Left colon (tissue), 2 donors: ENCODE measurements at places on chromosomes 6 and 20. TPM values are rescaled to one million over a fixed set of nuclear protein-coding genes. Genes with fewer than 3 reads are reported as not detected.

The TAP2 gene
- 109 TPM for total RNA-seq

DNA sequence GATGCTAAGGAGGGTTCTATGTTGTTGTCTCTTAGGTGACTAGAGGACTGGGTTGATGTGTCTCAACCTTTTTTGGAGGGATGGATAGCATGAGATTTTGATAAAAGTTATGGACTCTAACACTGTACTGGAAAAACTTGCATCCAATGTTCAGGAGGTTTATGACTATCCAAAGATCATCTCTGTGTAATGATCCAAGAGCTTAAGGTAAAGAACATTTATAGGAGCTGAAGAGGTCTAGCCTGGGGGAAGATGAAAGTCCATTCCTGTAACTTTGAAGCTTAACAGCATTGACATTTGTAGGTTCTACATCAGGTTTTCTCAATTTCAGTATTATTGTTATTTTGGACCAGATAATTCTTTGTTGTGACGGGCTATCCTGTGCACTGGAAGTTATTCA is 48.9 kb downstream of the ESF1 start:
- no peak for DNase-seq

DNA sequence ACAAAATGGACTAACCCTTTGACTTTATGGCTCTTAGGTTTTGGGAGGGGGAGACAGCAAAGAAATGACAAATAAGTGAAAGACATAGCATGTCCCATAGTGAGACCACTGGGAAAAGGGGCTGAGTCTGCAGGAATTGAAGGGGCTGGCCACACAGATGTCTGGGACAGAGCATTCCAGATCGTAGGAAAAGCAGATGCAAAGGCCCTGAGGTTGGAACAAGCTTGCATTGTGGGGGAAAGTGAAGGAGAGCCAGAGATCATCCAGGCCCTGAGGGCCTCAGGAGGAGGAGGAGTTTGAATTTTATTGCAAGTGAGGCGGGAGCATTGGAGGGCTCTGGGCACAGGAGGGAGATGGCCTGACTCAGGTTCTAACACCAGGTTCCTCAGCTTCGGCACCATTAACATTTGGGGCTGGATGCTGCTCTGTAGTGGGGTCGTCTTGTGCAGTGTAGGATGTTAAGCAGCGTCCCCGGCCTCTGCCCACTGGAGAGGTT is 97.5 kb downstream of the CEBPB start:
- DNase-seq = no peak

The DLL1 gene
- 26.6 TPM for total RNA-seq

The SESN1 gene
- 27.5 TPM for total RNA-seq

DNA sequence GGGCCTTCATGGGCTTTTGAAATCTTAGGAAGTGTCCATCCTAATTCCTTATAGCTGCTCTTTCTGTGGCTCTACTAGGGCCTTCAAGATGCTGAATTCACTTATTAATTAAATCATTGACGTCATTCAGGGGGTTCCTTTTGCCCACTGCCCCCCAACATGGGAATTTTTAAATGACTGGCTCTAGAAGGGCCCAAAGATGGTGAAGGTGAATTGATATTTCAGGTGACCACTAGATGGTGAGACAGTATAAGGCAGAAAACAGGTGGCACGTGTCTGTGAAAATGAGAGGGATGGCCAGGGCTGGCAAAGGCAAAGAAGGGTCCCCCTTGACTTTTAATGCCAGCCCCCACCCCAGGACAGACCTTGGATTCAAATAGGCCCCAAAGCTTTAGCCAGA is 11.8 kb downstream of the GNAS start:
- no peak for DNase-seq

The RALGAPB gene
- 44.4 TPM for total RNA-seq

The AKAP12 gene
- 25.2 TPM for total RNA-seq

- DNase-seq = no peak
Measured at GRCh38 chr6:165574220-165575157, 88.6 kb downstream of the PDE10A start.

DNA sequence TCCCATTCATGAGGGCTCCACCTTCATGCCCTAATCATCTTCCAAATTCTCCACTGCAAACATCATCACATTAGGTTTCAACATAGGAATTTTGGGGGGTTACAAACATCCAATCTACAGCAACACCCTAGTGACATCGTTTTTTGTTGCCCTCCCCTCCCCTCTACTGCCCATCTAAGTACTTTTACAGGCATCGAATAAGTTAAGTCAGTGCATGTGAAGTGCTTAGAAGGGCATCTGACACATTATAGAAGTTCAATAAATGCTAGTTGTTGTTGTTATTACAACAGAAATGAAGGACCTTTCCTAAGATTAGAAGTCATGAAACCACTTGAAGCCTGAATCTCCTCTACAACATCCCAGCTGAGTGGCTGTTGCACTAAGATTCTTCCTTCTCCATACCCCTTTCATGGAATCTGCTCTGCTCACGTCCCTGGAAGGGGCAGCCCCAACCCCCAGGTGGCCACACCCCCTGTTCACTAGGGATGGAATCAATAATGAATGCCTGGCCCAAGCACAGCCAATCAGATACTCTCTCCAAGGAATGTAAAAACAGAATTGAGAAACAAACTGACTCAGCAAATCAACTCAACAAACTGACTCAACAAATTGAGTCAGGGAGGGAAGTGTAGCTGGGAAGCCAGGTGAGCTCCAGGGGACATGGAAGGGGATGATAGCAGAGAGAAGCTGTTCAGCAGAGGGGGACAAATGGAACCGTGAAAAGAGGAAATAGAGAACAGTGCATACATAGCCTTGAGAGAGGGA is 3.9 kb upstream of the LRP11 start:
- no peak for DNase-seq

DNA sequence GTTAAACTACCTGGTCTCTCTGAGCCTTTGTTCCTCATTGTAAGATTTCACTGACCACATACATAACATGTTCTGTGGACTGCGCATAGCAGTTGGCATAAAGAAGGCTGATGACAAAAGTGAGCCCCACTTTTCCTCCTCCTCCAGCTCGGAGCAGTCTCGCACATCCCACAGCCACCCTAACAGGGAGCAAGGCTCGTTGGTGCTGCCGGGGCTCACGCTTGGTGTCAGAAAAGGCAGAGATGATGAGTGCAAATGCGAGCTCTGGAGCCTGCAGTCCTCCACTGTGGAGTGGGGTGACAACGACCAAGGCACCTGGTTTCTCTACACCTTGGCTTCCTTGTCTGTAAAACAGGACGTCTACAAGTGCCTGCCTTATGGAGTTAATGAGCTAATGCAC is 9.7 kb downstream of the TGM3 start:
- DNase-seq = no peak

The EDEM2 gene
- 29.7 TPM for total RNA-seq

The MEI4 gene
- not detected for total RNA-seq

The FAM83C gene
- total RNA-seq = not detected

GRCh38 chr20:40848096-40848495 is 159.1 kb upstream of the MAFB start:
- DNase-seq = no peak

The NKX2-2 gene
- total RNA-seq = 1.4 TPM

DNA sequence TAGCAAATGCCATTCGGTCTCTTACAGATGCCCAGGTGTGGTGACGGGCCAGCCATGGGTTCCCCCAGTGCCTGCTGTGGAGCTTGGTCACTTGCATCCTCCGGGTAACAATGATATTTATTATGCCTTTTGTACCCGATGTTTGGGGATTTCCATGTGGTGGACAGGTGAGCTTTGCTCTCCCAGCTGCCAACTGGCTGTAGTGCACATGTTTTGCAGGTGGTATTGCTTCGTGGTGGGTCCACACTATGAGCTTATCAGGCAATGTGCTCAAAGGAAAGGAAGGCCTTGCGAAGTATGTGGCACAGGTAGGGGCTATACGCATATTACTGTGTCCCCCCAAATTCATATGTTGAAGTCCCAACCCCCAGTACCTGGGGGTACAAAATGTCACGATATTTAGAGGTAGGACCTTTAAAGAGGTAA is 4.2 kb upstream of the CTCFL start:
- DNase-seq = no peak

The BTN1A1 gene
- total RNA-seq = not detected

The BPIFB1 gene
- total RNA-seq = not detected

DNA sequence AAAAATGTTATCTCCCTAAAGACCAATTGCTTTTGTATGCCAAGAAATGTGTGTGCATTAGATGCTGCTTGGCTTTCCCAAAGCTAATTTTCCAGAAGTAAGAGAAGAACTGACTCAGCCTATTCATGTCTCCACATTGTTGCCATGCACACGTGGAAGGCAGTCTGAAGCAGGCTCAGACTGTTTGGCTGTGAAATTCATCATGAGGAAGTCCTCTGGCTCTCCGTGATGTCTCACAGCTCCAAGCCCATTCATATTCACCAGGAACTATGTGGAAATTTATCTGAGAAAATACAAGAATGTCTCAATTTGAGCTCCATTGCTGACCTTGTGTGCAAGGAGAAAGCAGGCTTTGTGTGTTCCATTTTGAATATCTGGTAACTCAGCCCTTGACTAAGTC is 1022.2 kb upstream of the GJE1 start:
- no peak for DNase-seq

The SCRT2 gene
- total RNA-seq = not detected

The RIPOR3 gene
- 3.9 TPM for total RNA-seq

DNA sequence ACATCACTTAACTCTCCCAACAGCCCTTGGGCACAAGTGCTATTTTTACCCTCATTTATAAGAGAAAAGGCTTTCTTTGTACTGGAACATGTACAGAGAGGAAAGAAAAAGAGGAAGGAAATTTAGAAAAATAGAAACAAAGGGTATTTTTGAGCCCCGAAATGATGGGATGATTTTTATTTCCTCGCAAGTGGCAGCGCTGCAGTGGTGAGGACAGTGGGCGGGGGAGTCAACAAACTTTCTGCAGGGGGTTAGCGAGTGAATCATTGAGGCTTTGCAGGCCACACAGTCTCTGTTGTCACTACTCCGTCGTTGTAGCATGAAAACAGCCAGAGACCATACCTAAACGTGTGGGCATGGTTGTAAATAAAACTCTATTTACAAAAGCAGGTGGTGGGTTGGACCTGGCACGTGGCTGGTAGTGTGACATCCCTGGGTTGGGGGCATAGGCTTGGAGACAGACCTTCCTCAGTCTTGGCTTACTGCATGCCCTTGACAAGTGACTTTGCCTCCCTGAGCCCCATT is 25.5 kb upstream of the OCSTAMP start:
- no peak for DNase-seq

GRCh38 chr6:164859816-164860215 is 449.6 kb downstream of the C6orf118 start:
- DNase-seq = no peak

- DNase-seq = no peak
Measured at GRCh38 chr6:52423448-52423847, 3.3 kb downstream of the EFHC1 start.

- DNase-seq = no peak
Measured at GRCh38 chr6:15475261-15475660, 187.6 kb downstream of the DTNBP1 start.

The TMEM74B gene
- total RNA-seq = 3.4 TPM

The TNNC2 gene
- total RNA-seq = 5.1 TPM

The C2 gene
- total RNA-seq = 18.2 TPM

DNA sequence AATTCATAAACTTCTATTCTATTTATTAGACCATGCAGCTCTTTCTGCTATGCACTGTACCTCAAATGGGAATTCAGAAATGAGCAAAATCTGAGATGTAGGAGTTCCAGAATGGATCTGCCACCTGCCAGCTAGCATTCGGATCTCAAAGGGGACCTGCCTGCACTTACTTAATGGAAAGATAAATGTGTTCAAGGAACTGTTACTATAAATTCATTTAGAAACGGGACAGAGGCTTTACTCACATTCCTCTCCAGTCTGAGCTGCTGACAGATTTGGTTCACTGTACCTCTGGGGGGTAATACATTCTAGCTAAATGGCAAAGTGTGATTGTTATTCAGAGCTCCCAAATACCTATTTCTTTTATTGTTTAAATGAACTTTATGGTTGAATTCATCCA is 384.1 kb downstream of the GRIK2 start:
- no peak for DNase-seq

The PTCHD4 gene
- total RNA-seq = 0.25 TPM

The OXT gene
- not detected for total RNA-seq

- DNase-seq = no peak
Measured at GRCh38 chr6:51382847-51383246, 564.2 kb downstream of the TFAP2B start.

DNA sequence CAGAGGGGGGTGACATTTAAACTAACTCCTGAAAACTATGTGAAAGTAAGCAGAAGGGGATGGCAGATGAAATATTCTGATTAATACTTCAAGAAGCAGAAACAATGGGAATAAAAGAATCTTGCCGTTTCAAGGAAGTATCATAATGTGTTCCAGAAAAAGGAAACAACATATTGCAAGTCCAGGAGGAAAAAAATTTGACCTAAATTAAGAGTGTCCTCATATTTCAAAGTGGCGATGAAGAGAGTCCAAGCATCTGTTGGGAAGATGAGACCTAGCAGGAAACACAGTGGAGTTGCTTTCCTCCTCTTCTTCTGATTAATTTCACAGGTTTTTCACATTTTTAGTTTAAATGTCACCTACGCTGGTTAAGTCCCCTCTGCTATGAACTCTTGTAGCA is 45.6 kb upstream of the TNFAIP3 start:
- DNase-seq = no peak

- no peak for DNase-seq
Measured at GRCh38 chr6:4656106-4656505, 120.1 kb upstream of the CDYL start.

The SLC22A1 gene
- total RNA-seq = 3.1 TPM

DNA sequence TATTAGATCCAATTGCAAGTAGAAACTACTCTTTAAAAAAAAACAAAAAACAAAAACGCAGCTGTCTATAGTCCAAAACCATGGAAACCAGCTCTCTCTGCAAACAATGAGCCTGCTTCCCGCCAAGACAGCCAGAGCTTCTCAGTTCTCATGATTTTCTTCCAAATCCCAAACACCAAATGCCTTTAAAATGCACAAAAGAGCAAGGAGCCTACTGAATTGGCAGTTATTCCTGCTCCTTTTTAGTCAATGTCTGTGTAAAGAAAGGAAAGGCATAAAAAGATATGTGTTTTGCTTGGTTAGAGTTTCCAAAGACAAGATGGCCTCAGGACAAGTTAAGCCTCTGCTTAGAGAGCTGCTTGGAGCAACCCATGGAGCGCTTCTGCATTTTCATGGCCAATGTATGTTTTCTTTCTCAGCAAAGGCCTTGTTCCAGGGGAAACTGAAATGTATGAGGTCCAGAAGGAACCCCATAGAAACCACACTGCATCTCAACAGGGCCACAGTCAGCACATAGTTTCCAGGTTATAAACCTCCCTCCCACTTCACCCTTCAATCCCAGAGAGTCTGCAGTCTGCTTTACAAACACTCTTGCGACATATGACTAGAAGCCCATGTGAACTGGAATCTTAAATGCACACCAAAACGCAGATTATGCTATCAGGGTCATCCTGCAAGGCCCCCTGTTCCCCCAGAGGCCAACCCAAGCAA is 209.3 kb upstream of the TAB2 start:
- DNase-seq = no peak

DNA sequence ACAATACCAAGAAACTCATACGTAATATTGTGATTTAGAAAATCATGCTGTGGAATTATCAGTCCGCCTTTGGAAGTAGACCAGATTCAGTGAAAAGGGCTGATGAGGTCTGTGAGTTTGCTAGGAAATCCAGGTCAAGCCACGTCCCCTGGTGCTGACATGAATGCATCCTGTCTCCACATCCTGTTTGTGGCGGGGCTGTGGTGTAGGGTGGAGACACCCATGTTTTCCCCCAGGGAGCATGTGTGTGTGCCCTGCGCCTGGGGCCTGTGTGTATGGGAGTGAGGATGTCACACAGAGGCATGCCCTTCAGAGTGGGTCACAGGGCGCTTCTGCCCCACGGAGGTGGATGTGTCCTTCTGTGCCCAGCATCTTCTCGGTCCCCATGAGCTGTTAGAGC is 109.1 kb downstream of the SASH1 start:
- DNase-seq = no peak
